AG10803 (cell line): ENCODE measurements at places on chromosomes 13 and 19.

GRCh38 chr19:54888239-54888638 lies 14.2 kb downstream of the FCAR start:
- no peak for DNase-seq

GRCh38 chr19:46861691-46862502 lies 1.1 kb downstream of the ARHGAP35 start:
- DNase-seq, result no peak

DNA sequence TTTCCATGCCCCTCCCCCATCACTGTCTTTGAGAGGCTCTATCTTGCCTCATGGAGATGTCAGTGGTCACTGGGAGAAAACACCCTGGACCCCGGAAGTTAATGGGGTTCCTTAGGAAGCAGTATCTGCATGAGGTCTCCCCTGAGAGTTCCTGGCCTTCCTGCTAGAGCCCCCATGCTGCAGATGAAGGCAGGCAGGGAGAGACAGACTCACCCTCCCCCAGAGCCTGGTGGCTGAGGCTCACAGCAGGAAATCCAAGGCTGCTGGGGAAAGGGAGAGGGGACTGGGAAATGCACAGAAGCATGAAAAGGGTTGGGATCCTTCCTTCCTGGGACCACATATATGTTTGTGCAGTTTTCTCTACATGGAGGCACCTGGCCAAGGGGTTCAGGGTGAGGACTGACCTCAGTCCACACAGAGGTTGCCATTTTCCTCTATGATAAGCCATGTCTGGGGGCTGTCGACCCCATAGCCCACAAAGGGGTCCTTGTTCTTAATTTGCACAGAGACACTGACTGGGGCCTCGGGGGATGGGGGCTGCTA lies 95.4 kb downstream of the RNASEH2B start:
- no peak for DNase-seq

DNA sequence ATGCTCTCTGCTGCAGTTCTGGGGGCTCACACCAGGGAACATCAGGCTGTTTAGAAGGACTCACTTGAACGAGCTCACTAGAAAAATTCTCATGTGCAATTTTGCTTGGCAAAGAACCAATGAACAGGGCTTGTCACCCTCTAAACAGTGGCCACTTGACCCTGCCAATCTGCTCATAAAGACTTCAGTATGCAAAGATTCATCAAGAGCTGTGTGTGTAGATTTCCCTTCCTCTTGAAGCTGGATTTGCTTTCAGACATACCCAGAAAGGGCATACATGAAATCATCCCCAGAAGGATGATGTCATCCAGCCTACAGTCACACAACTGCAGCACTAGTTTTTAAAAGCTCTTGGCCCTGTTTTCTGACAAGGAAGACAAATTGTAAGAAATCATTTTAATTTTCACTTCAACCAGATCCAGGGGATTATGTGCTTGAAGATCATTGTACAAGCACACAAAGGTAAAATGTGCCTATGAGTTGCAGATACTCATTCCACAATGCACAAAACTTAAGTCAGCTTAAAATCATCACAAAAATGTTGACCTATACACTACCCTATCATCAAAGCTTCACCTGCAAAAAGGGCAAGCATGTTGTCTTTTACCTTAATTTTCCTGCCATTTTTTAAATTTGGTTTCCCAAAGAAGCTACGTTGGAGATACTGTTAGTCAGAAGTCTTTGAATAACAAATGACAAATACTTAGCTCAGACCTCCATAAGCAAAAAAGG lies 5.2 kb upstream of the STK24 start:
- DNase-seq, result peak; percentile 43

DNA sequence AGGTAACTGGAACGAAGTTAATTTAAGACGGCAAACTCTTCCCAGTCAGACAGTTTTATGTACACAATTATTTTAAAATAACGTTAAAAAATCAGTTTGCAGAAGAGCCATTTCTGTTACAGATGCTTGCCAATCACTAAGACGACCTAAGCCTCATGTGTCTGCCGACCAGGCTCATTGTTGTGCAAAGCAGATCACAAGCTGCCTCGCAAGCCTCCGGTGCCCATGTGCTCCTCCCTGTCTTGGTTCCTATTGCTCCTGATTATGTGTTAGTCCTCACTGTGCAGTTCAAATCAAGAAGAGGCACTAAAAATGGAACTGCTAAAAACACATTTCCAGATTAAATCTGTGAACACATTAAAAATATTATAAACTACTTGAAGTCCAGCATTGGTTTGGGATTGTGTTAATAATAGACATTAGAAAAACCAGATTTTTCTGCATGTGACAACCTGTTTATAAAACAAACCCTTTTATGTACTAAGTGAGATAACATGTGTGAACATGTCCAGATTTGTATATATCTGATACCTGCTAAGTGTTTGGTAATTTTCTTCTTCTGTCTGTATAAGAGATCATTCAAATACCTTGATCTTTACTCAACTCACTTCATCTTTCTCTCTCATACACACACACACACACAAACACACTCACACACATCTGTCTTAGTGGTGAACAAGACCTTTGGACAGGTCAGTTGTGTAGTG lies 81.9 kb upstream of the SLC15A1 start:
- no peak for DNase-seq

DNA sequence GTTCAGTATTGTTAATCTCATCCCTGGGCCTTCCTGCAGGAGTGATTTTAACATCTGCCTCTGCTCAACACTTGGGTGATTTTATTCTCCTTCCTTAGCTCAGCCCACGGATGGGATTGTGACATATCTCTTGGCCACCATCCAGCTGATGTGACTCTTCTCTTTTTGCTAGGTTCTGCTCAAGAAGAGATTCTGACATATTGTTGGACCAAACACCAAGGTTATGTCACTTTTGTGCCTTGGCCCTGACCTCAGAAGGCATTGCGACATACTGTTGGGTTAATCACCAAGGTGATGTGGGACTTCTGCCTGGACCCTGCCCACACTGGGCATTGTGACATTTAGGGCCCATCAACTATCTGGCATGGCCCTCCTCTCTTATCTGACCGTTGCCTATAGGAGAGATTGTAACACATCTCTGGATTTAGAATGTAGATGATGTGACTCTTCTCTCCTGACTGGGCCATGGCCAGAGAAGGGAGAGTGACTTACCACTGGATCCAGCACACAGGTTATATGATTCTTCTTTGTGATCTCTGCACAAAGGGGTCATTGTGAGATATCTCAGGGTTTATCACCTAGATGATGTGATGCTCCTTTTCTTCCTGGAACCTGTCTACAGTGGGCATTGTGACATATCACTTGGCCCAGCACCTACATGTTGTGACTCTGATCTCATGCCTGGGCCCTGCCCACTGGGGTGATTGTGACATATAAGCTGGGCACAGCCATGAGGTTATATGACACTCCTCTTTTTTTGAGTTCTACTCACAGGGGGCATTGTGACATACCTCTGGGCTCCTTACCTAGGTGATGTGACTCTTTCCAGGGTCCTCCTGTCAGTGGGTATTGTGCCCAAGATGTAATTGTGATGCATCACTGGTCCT lies 88.8 kb downstream of the ZNF429 start:
- no peak for DNase-seq

GRCh38 chr19:30744741-30745475 lies 372.7 kb downstream of the ZNF536 start:
- DNase-seq, result no peak

DNA sequence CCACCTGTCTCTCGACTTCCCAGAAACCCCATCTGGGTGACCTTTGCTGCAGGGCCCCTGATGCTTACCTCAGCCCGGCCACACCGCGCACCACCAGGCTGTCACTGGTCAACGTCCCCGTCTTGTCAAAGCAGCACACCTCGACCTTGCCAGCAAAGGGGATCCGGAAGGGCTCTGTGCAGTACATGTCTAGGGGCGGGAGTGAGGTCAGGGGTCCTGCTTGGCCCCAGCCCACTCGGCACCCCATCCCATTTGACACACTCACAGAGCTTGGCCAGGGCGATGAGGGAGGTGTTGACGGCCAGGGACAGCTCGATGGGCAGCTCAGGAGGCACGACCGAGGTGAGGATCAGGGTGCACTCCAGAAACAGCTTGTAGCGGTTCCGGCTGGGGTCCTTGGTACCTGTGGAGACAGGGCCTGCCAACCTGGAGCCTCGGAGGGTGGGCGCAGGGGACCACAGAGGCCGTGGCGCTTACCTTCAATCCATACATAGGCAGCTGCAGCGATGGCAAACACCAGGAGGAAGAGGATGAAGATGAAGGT lies 8.4 kb downstream of the ATP13A1 start:
- no peak for DNase-seq

DNA sequence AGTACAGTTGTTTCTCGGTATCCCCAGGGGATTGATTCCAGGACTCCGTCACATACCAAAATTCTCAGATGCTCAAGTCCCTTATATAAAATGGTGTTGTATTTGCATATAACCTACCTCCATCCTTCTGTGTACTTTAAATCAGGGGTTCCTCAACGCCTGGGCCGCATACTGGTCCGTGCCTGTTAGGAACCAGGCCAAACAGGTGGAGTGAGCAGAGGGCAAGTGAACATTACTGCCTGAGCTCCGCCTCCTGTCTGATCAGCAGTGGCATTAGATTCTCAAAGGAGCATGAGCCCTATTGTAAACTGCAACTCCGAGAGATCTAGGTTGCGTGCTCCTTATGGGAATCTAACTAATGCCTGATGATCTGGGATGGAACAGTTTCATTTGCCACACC lies 42.2 kb upstream of the KCTD4 start:
- no peak for DNase-seq

DNA sequence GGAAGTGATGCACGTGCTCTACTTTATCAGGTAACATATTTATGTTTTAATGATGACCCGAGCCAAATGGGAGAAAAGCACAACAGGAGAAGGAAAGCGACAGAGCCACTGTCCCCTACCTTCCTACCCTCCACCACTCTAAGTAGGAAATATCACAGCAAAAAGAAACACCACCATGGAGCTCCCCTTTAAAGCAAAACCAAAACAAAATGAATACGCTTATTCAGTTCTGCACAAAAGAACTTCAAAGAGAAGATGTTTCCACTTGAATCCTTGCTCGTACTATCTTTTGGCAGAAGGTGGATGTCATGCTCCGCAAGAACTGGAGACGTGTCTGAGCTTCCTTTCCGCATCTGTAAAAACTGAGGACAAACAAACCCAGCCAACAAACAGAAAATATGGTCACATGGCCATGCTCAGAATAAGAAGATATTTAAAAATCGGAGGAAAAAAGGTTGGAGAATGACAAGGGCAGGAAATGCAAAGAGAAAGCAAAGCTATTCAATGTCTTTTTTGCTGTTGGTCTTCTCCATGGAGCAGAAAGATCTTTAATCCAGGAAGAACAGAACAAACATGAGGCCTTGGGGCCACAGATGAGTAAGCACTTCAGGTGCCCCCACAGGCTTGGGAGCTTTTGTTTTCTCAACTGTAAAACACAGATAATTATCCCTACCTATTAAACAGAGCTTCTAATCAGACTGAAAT lies 19.5 kb downstream of the N4BP2L1 start:
- no peak for DNase-seq

DNA sequence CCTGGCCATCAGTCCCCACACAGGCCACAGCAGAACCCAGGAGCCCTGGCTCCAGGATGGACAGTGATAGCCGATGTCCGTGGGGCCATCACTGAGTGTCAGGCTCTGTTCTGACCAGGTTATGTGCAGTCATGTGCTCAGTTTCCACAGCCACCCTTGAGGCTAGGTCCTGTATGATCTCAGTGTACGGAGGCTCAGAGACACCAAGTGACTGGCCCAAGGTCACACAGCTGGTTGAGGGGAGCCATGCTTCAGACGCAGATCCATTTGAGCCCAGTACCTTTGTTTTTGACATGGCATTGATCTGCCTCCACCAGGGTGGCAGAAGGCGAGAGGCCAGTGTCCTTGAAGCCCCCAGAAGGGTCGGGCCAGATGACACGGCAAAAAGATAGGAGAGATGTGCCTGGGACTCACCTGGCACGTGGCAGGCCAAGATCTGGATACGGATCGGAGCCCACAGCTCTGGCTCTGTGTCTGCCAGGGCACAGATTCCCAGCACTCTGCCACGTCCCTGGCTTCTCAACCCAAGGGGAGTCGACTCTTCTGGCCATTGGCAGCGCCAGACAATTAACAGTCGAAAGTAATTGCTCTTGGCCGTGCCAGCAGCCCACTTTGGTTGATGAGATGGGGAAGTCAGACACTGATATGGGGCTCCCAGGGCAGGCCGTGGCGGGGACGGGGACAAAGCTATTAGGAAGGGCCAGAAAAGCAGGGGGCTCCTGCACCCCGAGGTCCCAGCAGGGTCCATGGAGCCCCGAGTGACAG lies 15.6 kb downstream of the EVI5L start:
- DNase-seq, result no peak

DNA sequence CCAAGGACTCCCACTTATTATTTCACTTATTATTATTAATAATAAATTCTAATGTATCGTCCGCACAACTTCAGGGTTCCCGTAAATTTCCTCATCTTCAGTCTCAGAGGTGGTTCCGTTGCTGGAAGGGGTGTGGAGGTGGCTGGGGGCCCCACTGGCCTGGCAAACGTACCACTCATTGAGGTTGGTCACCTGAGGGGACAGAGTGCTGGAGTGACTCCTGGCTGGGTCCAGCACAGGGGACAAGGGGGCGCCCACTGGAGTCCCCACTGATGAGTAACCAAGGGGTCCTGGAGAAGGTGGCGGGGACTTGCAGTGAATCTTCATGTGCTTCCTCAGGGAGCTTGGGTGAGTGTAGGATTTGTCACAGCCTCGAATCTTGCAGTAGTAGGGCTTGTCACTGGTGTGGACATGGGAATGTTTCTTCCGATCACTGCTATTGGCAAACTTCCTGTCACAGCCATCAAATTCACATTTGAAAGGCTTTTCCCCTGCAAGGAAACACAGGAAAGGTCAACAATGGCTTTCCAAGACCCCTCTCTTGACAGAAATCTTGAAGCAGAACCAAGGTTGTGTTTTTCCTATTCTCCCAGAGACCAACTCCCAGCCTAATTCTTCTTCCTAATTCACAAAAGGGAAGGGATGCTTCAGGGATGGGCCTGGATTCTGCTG lies 6.1 kb downstream of the ZIC5 start:
- DNase-seq, result no peak

DNA sequence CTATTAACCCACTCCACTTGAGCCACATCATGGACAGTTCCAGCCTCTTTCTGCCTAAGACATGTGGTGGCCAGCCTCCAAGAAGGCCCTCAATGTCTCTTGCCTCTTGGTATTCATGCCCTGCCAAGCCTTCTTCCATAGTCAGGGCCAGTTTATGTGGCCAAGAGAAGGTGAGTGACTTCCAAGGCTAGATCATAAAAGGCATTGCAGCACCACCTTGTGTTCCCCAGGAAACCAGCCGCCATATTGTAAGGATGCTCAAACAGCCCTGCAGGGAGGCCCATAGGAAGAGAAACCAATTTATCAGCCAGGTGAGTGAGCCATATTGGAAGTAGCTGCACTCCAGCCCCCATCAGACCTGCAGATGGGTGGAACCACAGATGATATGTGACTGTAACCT lies 12.3 kb upstream of the DNMT1 start:
- no peak for DNase-seq

DNA sequence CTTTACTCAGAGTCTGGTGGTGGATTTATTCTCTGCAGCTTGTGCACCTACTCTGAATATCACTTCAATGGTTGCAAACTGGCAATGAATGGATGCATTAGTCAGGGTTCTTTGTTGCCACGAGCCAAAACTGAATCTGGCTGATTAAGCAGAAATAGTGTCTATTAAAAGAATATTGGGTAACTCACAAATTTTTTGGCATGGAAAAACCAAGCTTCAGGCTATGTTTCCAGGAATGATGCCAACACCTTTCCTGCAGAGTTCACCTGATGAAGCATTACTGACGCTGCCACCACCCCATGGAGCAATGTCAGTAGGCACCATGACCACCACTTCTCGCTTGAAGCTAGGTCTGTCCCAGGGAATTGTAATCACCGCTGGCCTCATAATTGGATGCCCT lies 597.8 kb upstream of the SLC10A2 start:
- DNase-seq, result no peak

GRCh38 chr13:113749507-113749906 lies 9.5 kb upstream of the TMEM255B start:
- no peak for DNase-seq
